Thoracic aorta (tissue), 2 donors: ENCODE measurements at places on chromosomes 12 and 14. TPM values are rescaled to one million over a fixed set of nuclear protein-coding genes. Genes with fewer than 3 reads are reported as not detected.

- no peak for DNase-seq
Measured at GRCh38 chr14:104601786-104602185, 2.8 kb downstream of the TMEM179 start.

GRCh38 chr12:120711411-120711810, 1.2 kb downstream of the UNC119B start:
- DNase-seq = no peak

GRCh38 chr14:100898935-100899883, 4.3 kb downstream of the RTL1 start:
- DNase-seq = no peak

GRCh38 chr12:39993268-39993667, 112.6 kb downstream of the SLC2A13 start:
- no peak for DNase-seq

- DNase-seq = peak; percentile 46
Measured at GRCh38 chr12:53231921-53232645, at the start of gene RARG. TSS of gene RARG (minus strand) at chr12:53232209. CDS start at chr12:53227545, 4,664 bp downstream.

DNA sequence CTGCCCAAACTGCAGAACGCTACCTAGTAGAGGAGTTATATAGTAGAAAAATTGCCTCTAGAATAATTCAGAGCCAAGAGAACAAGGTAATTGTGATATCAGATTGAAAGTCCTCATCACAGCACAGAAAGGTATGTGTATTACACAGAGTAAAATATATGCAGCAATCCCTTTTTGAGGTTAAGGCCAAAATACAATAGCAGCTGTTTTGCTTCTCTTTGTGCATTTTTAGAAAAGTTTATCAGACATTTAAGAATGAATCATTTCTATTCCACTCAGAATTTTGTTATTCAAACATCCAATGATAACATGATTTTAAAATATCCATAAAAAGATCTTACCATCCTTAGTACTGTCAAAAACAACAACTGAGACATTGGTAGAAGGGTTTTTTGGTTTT, 45.1 kb downstream of the GNPTAB start:
- DNase-seq = no peak

DNA sequence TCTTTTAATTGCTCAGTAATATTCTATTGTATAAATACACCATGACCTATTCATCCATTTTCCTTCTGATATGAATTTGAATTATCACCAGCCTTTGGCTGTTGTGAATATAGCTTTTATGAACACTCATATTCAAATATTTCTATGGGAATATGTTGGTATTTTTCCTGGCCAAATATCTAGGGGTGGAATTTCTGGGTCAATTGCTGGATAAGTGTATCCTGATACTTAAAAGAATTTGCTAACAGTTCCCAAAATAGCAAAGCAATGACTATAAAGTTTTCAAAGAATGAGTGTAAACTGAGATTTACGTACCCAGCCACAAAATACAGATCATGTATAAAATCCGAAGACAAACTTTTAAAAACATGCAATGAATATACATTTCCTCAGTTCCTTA, 148.7 kb upstream of the CLEC14A start:
- no peak for DNase-seq

- no peak for DNase-seq
Measured at GRCh38 chr14:89422181-89422951, 5.3 kb upstream of the FOXN3 start.

- DNase-seq = no peak
Measured at GRCh38 chr14:27078191-27078590, 480.4 kb upstream of the NOVA1 start.

DNA sequence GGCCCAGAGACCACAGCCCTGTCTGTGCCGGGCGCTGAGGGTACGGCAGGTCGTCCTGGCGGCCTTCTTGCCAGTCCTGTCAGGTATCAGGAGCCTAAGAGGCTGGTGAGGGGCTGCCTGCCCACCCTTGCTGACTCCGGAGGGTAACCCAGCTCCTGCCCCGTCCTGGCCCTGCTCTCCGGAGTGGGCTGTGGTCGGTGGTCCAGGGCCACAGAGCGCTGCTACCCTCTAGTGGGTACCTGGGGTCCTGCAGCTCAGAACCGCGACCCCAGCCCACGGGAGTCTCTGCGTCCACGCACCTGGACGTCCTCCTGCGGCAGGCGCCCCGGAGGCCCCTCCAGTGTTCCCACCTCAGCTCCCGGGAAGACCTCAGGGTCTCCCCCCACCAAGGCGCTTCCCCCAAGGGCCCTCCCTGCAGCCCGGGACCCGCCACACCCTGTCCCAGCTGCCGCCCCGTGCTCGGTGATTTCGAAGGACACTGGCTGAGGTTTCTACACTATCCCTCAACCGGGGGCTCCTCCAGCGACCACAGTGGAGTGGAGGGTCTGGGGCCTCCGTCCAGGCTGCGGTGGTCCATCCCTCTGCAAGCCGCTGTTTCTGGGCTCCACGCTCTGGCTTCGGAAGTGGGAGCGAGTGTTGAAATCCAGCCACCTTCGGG, 75.9 kb upstream of the FBRSL1 start:
- no peak for DNase-seq

- peak; percentile 0 for DNase-seq
Measured at GRCh38 chr12:109736552-109737108, 23.0 kb downstream of the FAM222A start.

DNA sequence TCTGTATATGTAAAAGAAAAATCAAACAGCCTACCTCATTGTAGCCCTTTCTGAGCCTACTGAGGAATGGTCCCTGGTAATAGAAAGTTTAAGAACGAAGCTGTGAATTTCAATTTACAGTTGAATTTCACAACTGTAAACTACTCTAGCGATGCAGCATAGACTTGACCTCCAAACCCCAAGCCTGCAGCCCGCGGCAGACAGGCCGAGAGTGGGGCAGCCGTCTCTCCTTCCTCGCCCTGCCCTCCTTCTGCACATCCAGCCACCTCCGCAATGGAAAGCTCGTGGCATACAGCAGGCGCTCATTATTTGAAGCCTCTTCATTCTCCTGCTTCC, 15.3 kb downstream of the RNASE2 start:
- no peak for DNase-seq

DNA sequence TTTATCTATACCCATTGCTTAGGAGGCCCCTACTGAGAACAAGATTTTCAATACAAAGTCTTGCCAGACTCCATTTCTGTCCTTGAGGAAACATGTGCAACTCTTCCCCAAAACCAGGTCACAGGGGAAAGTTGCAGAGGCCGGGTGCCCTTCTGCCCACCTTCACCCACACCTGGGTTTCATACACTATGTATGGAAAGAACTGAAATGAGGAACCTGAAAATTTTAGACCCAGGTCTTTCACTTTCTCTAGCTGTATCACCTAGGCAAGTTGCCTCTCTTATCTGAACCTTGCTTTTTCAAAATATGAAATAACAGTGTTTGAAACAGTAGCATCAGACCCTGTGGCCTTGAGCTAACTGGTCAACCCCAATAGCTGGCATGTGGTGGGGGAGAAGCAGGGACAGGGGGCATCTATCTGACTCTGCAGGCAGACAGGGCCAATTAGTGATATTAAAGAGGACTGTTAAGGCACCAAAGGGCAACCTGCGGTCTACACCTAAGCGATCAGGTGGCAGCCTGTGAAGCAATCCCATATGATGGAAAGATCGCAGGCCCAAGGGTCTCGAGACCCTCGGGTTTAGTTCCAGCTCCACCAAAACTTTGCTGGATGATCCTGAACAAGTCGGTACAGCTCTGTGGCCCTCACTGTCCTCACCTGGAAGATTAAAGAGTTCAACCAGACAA, 346.5 kb downstream of the BCL11B start:
- DNase-seq = no peak

DNA sequence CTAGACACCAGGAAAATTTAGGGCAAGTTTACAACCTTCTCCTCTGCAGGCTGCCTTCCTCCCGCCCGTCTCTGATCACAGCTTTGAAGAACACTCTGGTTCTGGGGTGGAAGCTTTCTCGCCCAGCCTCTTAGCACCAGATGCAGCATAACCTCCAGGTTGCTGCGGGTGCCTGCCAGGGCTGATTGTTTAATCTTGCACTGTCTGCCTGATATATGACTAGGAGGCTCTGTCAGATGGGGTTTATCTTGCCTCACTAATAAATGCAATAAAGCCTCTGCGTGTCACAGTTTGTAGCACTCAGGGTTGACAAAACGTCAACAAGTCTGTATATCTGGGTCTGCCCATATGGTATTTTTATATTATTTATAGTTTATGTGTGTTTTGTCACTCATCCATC, 388.2 kb downstream of the FUT8 start:
- DNase-seq = no peak

DNA sequence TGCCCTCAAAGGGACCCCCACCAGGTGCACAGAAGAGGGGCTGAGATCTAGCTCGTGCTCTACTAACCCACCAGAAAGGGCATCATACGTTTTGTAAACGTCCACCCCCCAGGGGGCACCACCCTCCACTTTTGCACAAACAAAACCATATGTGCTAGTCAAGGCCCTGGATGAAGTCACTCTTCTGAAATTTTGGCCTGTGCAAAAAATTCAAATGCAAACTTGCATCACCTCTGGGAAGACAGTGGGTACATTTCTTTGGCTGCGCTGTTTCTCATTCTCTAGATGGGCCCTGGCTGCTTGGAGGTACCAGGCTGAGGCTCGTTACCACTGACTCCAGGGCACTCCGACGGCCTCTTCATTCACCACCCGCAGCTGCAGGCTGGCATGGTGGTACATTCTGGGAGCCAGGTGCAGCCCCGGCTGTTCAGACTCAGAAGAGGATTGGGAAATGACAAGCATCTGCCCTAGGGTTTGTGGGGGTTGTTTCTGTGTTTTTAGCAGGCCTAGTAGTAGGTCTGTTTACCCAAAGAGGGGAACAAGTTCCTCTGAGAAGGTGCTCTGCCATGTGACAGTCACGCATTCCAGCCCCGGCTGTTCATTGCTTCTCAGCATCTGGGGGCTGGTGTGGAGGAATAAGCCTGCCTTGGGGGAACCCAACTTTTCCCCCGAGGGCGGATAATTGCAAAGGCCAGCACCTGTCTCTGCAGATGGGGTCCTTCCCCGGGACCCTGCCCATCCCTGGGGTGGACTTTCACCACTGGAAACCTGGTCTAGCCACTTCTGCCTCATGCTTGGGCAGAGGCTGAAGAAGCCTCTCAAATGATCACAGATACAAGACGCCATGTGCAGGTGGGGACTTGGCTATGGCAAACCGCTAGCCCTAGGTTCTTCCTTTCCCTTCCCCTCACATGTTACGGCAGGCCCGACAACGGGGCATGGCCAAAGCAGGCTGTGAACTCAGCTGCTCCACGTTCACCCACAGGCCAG, 147.6 kb downstream of the DPF3 start:
- no peak for DNase-seq

DNA sequence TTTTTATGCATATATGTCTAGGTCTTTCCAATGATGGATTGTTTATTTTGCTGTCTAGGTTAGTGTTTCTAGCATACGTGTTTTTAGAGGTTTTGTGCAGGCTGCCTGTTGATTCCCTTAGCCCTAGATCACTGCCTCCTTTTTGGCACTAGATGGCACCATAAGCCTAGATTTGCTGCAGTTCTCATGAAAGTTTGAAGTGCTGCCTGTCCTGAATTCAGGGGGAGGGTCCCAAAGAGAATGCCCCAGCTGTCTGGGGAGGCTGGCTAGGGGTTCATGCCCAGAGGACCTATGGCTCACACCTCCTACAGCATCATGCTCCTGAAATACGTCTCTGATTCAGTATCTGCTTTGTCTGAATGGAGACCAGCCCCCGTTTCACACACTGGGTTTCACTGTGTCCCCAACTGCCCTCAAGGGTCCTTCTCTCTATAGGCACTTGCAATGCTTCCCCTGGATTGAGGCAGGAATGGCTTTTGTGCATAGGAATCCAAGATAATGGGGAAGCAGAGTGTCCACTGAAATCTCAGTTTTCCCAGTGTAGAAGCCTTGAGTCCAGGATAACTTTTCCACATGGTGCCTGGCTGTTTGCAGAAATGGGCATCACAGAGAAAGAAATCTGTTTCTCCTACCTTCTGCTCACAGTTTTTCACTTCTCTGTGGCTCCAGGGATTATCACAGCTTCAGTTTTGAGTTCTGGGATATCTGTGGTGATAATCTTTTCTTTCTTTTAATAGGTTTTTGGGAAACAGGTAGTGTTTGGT, 14.2 kb upstream of the TXNRD1 start:
- DNase-seq = no peak

GRCh38 chr12:88951177-88951576, 370.9 kb upstream of the KITLG start:
- DNase-seq = no peak

GRCh38 chr14:22888662-22889061, 5.6 kb downstream of the REM2 start:
- DNase-seq = no peak

DNA sequence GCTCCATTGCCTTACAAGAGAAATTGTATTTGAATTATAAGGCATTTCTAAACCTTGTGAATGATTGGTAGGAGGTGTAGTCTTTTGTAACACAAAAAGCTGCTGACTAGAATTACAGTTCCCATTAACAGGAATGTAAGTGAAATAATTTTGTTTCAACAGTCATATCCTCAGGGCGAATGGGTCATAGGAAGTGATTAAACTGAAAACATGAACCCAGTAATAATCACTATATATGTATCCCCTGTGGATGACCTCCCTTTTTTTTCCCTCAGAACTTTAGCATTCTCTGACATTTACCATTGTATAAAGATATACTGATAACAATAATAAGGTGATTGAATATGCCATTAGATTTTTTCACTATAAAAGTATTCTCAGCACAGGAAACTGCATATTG, 312.3 kb downstream of the ATP23 start:
- no peak for DNase-seq

- DNase-seq = no peak
Measured at GRCh38 chr12:104280717-104281458, 22.7 kb upstream of the EID3 start.

GRCh38 chr14:89351516-89352404, 65.3 kb downstream of the FOXN3 start:
- no peak for DNase-seq

DNA sequence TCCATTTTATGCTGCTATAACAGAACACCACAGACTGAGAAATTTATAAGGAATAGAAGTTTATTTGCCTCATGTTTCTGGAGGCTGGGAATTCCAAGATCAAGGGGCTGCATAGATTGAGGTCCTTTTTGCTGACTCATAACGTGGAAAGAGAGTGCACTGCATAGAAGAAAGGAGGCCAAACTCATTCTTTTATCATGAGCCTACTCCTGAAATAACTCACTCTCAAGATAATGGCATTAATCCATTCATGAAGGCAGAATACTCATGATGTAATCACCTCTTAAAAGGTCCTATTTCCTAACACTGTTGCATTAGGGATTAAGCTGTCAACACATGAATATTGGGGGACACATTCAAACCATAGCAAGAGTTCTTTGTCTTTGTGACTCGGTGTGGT, 60.0 kb upstream of the FBXO33 start:
- DNase-seq = no peak

- no peak for DNase-seq
Measured at GRCh38 chr12:60863421-60863820, 1267.6 kb downstream of the SLC16A7 start.

The RBP5 gene
- 0.71 TPM for total RNA-seq

The AKAP6 gene
- 78.9 TPM for total RNA-seq

The CCDC177 gene
- total RNA-seq = not detected

The EXOC3L4 gene
- not detected for total RNA-seq

The INHBE gene
- not detected for total RNA-seq

The WASHC3 gene
- 73.6 TPM for total RNA-seq

The CLEC7A gene
- 24.3 TPM for total RNA-seq

The AP4S1 gene
- total RNA-seq = 6.0 TPM

The SPTB gene
- total RNA-seq = 9.9 TPM

The SLC2A14 gene
- total RNA-seq = not detected

The POTEM gene
- not detected for total RNA-seq

The CD4 gene
- 22.3 TPM for total RNA-seq

The NACA gene
- 509 TPM for total RNA-seq

The NEK9 gene
- total RNA-seq = 51.3 TPM

The FAM90A1 gene
- not detected for total RNA-seq

The CLEC1A gene
- total RNA-seq = 5.1 TPM

The RAD9B gene
- total RNA-seq = not detected

The PCED1B gene
- 6.6 TPM for total RNA-seq
